Stimulated activated CD4-positive, alpha-beta T cell treated with anti-CD3 and anti-CD28 coated beads, Interleukin-2, amount 100 ng/mL, for 48 hours (primary cell): ENCODE measurements at places on chromosomes 1 and 21.

DNA sequence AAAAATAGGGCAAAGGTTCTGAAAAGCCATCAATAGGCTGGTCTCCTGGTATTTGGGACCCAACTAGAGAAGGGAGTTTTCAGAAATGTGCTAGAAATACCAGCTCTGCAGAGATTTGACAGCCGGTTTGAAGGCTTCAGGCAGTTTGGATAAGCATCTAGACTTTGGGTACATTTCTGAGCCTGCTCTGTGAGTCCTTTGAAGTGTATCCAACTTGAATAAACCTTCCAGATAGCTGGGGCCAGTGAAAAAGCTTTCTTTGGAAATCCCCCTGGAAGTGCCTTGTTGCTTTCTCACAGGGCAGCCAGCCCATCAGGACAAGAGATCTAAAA, 6.4 kb upstream of the PEF1 start:
- DNase-seq, result no peak

DNA sequence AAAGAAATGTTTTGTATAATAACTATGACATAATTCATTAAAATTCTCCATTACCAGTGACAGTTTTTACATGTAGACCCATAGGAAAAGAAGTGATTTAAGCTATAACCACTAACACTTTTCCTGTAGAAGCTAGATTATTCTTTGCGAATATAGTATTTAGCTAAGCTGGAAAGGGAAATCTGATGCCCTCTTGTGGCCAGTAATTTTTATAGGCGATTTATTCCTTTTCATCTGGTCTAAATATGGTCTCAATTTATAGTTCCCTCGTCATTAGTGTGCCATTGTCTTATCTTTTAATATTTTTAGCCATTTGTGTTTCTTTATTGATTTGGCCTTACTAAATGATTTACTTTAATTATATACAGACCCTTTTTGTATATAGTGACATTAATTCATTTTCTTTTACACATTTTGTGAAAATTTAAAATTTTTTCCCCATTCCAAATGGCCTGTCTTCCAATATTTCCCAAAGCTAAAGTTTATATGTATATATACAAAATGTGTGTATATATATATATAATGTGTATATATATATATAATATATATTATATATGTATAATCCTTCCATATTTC, 26.7 kb downstream of the BTG3 start:
- no peak for DNase-seq

GRCh38 chr1:180646093-180646492, 14.3 kb downstream of the XPR1 start:
- no peak for DNase-seq

DNA sequence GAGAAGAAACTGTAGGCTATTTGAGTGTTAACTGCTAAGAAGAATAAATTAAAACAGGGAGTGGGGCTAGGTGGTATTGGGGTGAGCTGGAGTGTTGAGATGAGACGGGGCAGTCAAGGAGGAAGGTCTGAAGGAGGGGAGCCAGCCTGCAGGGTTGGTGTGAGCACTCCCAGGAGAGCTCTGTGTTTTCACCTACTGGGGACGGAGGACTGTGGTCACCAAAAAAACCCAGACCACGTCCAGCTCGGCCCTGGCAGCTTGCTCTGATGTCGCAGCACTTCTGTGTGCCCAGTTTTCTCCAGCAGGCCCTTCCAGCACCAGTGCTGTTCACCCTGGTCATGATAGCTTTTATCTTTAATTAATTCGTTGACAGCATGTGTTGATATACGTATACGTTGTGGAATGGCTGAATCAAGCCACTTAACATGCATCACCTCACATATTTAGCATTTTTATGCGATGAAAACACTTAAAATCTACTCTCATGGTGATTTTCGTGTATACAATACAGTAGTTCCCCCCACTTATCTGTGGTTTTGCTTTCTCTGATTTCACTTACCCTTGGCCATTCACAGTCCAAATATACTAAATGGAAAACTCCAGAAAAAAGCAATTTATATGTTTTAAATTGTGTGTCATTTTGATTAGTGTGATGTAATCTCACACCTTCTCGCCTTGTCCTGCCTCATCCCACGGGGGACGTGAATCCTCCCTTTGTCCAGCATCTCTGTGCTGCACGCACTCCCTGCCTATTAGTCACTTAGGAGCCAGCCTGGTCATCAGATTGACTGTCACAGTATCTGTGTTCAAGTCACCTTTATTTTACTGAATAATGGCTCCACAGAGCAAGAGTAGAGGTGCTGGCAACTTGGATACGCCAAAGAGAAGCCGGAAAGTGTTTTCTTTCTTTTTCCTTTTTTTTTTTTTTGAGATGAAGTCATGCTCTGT, 12.3 kb downstream of the FAM3B start:
- DNase-seq, result no peak

DNA sequence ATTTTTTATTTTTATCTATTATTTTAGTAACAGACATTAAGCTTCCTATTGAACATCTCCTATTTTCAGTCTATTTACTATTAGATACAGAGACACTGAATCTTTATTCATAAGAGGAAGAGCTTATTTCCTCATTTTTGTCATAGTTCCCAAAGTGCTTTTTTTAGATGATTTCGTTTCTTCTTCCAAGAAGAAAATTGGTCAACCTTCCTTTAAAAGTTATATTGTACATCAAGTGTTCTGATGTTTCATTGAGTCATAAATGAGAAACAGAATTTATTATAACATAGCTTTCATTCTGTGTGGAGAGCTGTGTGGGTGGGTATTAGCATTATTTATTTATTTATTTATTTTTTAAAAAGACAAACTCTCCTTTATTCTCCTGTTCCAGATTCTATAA, 50.6 kb upstream of the BACH1 start:
- no peak for DNase-seq

DNA sequence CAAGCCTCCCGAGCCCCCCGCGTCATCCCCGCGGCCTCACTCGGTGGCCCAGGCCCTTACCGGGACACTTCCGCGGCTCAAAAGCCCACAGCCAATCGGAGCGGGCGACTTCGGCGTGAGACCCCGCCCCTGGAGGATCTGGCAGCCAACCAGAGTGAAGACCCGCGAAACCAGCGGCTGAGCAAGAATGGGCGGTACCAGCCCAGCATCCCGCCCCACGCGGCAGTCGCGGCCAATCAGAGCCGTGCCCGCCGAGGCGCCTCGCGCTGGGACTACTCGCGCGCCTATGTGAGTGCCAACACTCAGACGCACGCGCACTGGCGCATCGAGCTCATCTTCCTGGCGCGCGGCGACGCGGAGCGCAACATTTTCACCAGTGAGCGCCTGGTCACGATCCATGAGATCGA, 22.5 kb downstream of the DISP3 start:
- DNase-seq, result peak; percentile 9

DNA sequence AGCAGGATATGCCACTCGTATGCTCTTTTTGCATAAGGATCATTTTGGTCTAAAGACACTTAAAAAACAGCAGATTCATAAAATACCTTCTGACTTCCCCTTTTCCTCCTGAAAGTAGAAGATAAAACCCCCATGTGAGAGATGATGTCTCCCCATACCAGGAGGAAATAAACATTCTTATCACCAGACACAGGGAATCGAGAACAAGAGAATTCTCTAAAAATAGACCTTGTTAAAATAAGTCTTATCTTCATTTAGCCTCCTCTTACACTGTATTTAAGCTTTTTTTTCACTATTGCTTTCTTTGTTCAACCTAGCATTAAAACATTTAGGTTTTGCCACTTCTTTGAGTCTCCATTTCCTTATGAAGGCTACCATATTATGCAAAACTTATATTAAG, 709.3 kb downstream of the KCNT2 start:
- no peak for DNase-seq

GRCh38 chr1:220726634-220727033, 21.5 kb upstream of the MTARC2 start:
- no peak for DNase-seq

- DNase-seq, result no peak
Observed at GRCh38 chr1:43832255-43832654, 101.3 kb upstream of the ARTN start.

DNA sequence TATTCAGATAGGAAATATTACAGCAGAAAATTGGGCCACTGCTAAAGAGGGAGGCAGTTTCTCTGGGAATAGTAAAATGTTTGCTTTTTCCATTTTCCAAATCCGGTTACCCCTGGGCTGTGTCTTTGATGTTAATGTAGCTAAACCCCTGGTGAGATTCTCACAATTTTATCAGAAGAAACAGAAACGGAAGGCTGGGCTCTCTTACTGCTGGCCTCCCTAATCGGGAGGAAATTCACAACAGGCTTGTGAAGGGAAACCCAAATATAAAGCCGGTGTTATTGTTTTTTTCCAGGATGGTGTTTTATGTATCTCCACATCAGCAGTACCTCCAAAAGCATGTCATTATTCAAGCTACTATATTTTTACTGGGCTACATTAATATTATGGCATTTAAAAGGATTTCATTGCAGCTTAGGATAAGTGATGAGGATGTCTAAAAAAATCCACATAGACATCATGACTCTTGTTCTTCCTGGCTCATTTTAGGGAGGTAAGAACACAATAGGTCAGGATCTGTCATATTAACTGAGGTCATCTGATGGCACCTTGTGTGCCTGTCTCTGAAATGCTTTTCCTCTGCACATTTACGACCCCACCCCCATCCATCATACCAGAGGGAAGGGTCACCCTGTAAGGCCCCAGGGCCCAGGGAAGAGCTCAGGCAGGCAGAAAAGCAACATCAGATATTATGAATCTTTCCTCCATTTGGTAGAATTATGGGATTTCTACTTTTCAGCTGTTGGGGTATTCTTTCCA, 158.7 kb downstream of the DSCAM start:
- DNase-seq, result no peak

GRCh38 chr1:234838182-234838581, 228.2 kb upstream of the IRF2BP2 start:
- no peak for DNase-seq

- DNase-seq, result no peak
Observed at GRCh38 chr1:84217239-84217638, 73.2 kb downstream of the PRKACB start.

GRCh38 chr1:234734869-234735268, 124.9 kb upstream of the IRF2BP2 start:
- no peak for DNase-seq

DNA sequence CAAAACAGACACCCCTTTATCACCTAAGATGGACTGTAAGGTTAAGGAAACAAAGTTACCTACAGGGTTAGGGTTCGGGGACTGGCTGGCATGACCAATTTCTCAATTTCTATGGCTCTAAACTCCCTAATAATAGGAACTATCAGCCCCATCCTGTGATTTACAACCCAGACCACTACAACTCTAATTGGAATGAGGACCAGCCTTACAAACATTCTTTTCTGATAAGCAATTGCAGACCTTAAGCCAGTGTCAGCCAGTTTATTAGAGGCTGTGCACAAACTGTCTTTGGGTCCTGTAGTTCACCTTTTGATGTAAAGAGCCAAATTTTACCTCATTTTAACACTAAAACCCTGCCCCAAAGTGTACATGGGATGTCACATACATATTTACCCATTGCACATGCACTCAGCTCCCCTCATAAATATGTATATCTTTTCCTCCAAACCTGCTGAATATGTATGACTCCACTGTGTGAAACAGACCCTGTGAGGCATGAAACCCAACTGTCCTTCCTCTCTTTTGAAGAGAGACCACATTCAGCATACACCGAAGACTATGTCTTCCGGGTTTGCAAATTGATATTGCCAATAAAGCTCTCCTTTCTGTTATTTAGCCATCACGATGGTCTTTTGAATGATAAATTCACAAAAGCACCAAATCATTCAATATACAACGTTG, 7.3 kb upstream of the APP start:
- no peak for DNase-seq

- no peak for DNase-seq
Observed at GRCh38 chr1:168732736-168733135, 3.7 kb upstream of the DPT start.

- peak; percentile 30 for DNase-seq
Observed at GRCh38 chr1:3483801-3484444, 29.5 kb downstream of the ARHGEF16 start.

GRCh38 chr21:39265603-39266002, 47.8 kb downstream of the BRWD1 start:
- DNase-seq, result no peak

GRCh38 chr1:247453245-247453644, 4.7 kb downstream of the OR2B11 start:
- no peak for DNase-seq

GRCh38 chr1:11494771-11495170, 15.8 kb downstream of the DISP3 start:
- no peak for DNase-seq

DNA sequence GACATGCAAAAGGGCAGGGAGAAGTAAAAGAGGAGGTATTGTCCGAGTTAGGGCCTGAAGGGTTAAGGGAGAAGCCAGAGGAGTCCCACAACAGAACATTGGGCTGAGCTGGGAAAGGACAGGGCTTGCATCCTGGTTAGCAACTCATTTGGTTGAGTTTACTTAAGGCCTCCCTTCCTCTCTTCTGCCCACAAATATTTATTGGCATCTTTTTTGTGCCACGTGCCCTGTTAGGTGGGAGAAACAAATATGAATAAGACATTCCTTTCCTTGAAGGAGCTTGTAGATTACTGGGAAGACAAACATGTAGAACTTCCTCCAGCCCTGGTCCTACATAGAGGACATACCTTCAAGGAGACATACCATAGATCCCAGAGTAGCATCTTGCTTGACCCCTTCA, 53.0 kb upstream of the PRELP start:
- DNase-seq, result no peak

- no peak for DNase-seq
Observed at GRCh38 chr1:119590393-119590792, 57.7 kb downstream of the ZNF697 start.

DNA sequence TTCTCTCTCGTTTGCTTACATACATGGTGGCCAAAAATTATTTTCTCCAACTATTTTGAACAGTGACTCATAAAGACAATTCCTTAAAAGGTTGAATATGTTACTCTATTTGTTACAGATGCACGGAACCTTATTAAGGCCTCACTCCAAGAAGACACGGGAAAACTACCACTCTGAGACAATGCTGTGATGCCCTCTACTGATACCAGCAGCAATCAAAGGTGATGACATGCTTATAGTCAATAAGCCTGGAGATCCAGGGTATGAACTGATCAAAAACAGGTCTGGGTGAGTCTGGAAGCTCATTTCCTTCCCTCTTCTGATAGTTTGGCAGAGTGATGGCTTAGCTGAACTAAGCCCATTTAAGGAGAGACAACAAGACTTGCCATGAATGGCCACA, 563.0 kb downstream of the LRRIQ3 start:
- no peak for DNase-seq

- DNase-seq, result no peak
Observed at GRCh38 chr1:66540434-66541032, 6.6 kb downstream of the SGIP1 start.
